ENCODE measurements at places on chromosomes 4 and X. TPM values are rescaled to one million over a fixed set of nuclear protein-coding genes. Genes with fewer than 3 reads are reported as not detected.

The BEX1 gene
- 68.1 TPM for polyA plus RNA-seq

The DGAT2L6 gene
- polyA plus RNA-seq: not detected

The ARHGEF38 gene
- polyA plus RNA-seq: 4.0 TPM

The STAP1 gene
- 0.17 TPM for polyA plus RNA-seq

The AREG gene
- 0.42 TPM for polyA plus RNA-seq

The YY2 gene
- polyA plus RNA-seq: 3.2 TPM

The SNX12 gene
- polyA plus RNA-seq: 55.1 TPM

Data from left renal cortex interstitium (tissue), 4 donors.